ENCODE measurements at places on chromosomes 12 and 14. TPM values are rescaled to one million over a fixed set of nuclear protein-coding genes. Genes with fewer than 3 reads are reported as not detected.
A peak's percentile ranks its signal among the peaks of the same experiment; 100 is the strongest.

GRCh38 chr14:96802963-96803362 lies 5.8 kb downstream of the VRK1 start:
- DNase-seq, result no peak

DNA sequence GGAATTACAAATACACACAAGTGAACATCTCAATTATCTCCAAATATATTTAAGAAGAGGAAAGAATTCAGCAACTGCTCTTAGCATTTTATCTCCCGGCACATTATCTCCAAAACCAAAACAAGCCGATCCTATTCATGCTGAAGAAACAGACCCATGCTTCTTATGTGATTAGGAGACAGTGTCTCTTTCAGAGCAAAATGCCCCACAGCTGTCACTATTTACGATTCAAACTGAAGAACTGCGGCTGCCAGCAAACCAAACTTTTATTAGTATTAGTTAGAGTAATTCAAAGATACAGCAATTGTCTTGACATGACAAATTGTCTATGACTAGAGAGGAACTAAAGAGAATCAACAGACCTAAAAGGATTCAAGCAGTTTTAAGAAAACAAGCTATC lies 79.4 kb downstream of the SETD3 start:
- DNase-seq, result no peak

PRPH gene
- not detected for total RNA-seq

SERPINA9 gene
- total RNA-seq, result not detected

SYNDIG1L gene
- not detected for total RNA-seq

DNA sequence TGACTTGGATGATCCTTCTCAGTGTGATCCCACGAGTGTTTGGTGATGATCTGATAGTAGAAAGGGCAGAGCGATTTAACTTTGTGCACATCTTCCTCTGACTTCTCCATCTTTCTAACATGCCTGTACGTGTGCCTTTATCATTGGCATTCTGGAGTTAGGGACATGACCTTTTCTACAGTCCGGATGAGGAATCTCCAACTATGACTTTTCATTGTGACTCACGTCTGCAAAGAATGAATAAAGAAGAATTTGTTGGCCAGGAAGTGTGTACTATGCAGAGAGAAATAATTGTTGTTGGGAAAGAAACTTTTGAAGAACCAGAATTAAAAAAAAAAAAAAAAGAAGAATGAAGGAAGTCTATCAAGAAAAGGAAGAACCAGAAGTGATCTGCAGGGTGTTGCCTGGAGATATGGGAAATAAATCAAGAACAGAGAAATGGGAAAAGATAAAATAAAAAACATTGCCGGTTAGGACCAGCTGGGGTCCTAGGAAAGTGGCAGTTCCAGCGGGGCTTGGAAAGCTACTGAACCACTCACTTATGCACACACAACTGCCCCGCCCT lies 25.3 kb downstream of the PPFIBP1 start:
- no peak for DNase-seq

PRDM4 gene
- 24.3 TPM for total RNA-seq

TDRD9 gene
- not detected for total RNA-seq

DNA sequence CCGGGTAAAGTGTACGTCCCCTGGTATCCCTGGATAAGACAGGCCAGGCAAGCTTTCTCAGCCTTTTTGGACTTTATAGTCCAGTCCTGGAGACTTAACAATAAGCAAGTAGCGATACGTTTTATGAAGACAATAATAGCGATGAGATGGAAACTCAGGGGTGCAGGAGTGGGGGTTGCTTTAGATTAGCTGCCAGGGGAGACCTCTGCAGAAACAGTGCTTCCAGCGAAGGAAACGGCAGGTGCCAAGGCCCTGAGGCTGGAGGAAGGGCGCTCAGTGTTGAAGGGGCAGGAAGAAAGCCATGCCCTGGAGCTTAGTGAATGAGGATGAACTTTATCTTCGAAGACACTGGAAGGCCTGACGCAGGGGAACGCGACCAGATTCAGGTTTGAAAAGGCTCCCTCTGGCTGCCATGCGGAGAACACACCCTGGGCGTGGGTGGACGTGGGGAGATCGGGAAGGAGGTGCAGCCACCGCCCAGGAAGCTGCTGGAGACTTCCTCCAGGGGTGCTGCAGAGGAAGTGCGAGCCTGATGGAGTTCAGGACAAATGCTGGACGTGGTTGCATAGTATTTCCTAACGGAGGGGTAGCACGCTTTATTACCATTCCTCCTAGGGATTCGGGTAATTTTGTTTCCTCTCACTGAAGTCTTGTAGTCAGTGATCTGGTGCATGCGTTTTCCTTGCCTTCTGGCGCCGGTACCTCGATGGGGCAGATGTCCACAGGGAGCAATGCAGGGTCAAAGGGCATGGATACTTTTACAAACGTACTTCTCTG lies 26.1 kb upstream of the UBC start:
- peak; percentile 93 for DNase-seq

- no peak for DNase-seq
These were observed 16.3 kb downstream of the DUSP16 start for GRCh38 chr12:12546314-12546772.

FOXA1 gene
- 131 TPM for total RNA-seq

DNA sequence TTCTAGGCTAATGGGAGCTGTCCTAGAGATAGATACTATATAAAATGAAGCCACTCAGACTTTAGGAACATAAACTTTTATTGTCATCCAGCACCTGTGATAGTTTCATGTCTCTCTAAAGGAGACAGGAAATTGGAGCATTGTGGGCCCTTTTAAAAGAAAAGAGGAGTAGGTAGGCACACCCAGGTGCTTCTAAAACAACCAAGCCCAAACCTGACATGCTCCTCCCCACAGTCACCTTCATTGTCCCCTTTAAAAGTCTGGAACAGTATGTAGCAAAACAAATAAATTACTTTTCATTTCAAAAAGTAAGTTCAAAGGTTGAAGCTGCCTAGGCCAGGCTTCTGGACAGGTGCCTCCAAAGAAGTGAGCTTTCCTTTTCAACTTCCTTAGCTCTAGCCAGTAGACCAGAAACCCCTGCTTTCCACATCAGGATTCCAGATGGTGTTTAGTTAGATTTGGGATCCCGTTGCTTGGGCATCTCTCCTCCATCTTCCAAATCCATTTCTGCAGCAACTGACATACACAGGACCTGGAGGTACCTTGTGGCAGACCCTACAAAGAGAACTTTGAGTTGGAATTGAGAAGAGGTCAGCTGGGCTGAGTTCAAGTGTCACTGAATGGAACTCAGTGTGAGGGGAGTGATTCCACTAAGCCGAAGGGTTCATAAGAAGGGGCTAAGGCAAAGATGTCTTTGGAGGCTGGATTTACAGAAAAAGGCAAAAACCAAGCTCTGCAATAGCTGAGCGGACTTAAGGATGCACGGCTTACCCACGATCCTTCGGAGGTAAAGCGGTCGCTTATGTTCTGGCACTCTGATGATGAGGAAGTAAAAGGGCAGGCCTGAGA lies 6.9 kb downstream of the OXA1L start:
- no peak for DNase-seq

DNA sequence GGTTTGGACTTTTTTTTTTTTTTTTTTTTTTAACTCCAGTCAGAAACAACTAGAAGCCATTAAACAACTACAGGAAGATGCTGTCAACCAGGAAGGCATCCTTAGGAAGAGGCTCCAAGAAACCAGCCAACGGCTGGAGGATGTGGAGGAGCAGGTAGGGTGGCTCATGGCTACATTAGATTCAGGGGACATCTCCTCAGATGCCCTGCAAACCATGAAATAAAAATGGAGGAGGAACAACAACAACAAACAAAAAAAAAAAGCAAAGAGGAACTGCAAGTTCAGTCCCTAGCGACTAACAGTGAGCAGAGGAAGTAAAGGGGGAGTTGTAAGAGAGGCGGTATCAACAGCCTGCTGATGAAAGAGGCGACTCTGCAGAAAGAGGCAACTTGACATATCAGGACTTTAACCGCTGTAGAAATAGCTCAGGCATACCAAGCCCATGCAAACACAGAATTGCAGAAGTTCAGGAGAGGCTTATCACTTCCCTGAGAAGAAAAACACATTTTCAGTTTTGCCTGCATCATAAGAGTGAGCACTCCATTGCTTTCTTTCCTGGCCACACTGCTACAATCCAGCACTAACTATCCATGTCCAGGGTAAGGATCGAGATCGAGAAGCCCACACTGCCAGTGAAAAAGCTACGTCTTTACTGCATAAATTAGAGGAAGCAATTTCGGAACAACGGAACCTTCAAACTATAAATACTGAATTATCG lies 103.5 kb upstream of the BCAT1 start:
- no peak for DNase-seq

DNA sequence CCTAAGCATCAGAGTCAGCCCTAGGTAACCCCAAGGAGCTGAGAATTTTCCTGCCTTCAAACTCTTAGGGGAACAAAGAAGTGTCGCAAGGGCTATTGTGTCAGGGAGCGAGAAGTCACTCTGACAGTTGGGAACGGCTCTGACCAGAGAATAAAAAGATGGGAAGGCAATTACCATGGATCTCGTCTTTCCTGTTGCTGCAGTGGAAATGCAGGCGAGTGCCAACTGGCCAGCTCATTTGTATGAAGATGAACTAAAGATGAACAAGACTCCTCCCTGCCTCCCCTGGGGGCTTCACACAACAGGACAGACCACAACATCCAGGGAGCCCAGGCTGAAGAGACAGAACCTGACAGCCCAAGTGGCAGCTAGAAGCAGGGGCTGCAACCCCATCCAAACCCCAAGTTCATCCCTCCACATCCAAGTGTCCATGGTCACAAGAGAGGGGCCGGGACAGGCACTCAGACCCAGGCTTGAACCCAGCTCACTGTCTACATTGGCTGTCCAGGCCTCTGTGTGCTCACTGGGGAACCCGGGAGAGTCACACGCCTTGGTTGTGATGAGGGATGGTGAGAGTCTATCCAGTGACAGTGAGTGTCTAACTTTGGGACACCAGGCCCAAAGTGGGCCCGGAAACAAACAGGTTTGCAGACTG lies 322.4 kb downstream of the BCL11B start:
- no peak for DNase-seq

GRCh38 chr12:128986957-128987356 lies 133.7 kb downstream of the GLT1D1 start:
- no peak for DNase-seq

- DNase-seq, result no peak
These were observed 244.2 kb upstream of the CLEC14A start for GRCh38 chr14:38500125-38500524.

- no peak for DNase-seq
These were observed 23.3 kb upstream of the SLC15A5 start for GRCh38 chr12:16300736-16301135.

- DNase-seq, result peak; percentile 62
These were observed 9.0 kb downstream of the LGALS3 start for GRCh38 chr14:55138091-55138490.

GRCh38 chr14:71549421-71550050 lies 382.7 kb upstream of the RGS6 start:
- no peak for DNase-seq

- DNase-seq, result no peak
These were observed 45.9 kb downstream of the SLC6A12 start for GRCh38 chr12:167959-168600.

- DNase-seq, result no peak
These were observed 28.5 kb downstream of the CCDC60 start for GRCh38 chr12:119363037-119363436.

DNA sequence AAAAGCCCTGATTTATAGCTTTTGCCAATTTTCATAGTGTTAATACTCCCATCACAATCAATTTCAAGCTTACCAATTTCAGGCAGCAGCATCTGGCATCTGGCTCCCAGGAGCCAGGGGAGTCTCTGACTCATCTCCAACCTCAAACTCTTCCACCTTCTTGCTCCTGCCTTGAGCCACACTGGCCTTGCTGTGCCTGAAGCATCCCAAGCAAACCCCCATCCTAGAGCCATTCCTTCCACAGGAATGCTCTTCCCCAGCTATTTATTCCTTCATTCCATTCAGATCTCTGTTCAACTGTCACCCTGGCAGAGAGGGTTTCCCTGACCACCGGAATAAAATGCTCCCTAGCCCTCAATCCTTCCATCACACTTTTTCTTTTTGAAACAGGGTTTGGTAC lies 13.9 kb upstream of the PPP1CC start:
- no peak for DNase-seq

DNA sequence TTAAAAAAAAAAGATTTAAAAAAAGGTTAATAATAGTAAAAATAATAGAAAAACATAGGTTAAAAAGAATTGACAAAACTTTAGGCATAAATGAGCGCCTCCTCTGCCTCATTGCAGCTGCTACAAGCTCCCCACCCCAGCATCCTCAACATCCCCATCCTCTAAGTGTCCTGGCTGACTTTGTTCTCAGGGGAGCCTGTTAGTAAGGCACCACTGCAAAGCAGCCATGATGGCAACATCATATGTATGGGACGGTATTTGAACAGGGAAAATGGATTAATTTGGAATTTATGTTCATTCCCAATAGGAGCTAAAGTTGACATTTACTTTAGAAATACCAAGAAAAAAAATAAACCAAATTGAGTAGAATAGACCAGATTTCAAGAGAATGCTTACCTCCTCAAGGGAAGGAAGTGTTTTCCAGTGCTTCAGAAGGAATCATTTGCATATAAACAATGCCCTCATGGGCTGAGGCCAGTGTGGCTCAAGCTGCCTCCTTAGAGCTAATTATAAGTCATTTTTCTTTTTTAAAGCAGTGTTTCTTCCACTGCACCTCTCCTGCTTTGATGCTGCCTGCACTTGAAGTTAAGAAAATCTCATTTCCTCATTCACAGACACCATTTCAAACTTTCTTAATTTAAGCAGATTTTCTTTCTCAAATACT lies 59.6 kb downstream of the DACT1 start:
- no peak for DNase-seq

DNA sequence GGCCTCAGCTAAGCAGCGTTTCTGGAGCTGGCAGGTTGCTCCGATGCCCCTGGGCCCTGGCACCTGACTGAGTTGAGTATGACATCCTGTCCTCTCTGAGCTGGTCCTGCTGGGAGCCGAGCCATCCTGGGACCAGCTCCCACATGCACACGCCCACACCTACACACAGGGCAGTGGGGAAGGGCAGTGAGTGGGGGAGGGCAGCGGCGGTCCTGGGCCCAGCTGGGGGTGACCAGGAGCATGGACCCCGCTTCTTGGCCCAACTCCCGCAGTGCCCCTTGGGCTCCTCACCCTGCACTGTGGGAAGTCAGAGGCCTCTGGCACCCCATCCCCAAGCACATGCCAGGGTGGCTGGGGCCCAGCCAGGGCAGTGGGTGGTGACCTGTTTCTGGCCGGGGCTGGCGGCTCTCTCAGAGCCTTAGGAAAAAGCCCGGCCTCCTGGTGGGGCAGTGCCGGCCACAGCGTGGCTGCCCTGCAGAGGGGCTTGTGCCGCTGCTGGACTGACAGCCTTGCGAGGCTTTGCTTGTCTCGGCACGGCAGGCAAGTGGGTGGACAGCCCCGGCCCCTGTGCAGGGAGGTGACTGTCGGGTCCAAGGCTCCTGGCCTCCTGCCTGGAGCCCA lies 5.9 kb upstream of the CRIP2 start:
- DNase-seq, result no peak

- peak; percentile 17 for DNase-seq
These were observed 295.0 kb upstream of the RTL1 start for GRCh38 chr14:101198398-101199027.

KLRC4 gene
- not detected for total RNA-seq

PARPBP gene
- 28.1 TPM for total RNA-seq

DNA sequence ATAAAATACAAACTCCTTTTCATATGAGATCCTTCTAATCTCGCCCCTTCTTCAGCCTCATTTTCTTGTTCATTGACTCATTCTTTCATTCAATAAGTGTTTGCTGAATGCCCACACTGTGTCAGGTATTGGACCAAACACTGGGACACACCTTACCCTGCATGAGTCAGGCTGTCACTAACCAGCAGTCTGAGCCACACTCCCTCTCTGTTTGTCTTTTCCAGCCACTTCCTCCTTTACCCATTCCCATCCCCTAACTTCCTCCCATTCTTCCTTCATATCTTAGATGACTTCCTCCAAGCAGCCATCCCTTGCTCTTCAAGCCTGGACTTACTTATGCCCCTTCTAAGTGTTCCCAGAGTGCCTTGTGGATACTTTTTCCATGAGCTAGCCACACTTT lies 27.0 kb upstream of the HIF1A start:
- peak; percentile 56 for DNase-seq
